Stimulated activated CD4-positive, alpha-beta T cell treated with anti-CD3 and anti-CD28 coated beads, Interleukin-12 subunit alpha, Interleukin-12 subunit beta, amount 100 ng/mL, for 4 hours (primary cell): ENCODE measurements at places on chromosomes 16 and 17.
A peak's percentile ranks its signal among the peaks of the same experiment; 100 is the strongest.

DNA sequence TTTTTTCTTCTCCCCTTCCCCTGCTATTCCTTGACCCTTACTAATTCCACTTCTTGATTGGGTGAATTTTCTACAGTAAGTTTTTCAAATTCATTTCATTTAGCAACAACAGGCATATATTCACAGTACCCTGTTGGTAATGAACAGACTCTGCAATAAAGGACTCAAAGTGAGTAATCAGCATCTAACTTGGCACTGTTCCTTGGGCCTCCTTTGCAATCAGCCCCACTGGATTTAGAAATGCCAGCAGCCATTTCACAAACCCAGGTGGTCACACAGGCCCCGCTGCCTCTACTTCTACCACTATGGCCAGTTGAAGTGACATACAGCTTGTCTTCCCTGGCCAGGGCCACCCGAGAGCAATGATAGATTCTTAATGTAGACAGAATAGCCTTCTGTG is 113.8 kb downstream of the CYB561 start:
- DNase-seq = no peak

GRCh38 chr16:88659160-88659559 is 3.7 kb downstream of the MVD start:
- DNase-seq = no peak

GRCh38 chr17:59277031-59277430 is 54.4 kb upstream of the YPEL2 start:
- DNase-seq = no peak

- no peak for DNase-seq
Observed at GRCh38 chr17:1227917-1228780, 42.1 kb upstream of the BHLHA9 start.

- no peak for DNase-seq
Observed at GRCh38 chr16:88010343-88010967, 59.2 kb downstream of the BANP start.

DNA sequence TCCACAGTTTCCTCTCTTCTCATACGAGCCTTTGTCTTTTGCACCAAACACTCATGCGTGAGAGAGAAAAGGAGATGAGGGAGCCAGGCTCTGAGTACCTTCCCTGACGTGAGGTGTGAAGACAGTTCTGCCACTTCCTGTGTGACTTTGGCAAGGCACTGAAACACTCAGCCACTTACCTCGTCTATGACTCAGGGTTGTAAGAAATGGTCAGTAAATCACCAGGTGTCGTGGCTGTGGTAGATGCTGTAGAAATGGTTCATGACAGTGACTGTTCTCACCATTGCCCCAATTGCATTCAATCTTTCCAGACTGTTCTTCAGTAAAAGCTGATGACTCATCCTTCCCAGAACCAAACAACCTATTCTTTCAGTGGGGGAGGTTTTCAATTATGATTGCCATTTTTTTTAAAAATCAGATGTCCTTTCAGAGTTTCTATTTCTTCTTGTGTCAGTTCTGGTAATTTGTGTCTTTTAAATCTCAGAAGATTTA is 49.2 kb upstream of the CBFA2T3 start:
- peak; percentile 25 for DNase-seq

DNA sequence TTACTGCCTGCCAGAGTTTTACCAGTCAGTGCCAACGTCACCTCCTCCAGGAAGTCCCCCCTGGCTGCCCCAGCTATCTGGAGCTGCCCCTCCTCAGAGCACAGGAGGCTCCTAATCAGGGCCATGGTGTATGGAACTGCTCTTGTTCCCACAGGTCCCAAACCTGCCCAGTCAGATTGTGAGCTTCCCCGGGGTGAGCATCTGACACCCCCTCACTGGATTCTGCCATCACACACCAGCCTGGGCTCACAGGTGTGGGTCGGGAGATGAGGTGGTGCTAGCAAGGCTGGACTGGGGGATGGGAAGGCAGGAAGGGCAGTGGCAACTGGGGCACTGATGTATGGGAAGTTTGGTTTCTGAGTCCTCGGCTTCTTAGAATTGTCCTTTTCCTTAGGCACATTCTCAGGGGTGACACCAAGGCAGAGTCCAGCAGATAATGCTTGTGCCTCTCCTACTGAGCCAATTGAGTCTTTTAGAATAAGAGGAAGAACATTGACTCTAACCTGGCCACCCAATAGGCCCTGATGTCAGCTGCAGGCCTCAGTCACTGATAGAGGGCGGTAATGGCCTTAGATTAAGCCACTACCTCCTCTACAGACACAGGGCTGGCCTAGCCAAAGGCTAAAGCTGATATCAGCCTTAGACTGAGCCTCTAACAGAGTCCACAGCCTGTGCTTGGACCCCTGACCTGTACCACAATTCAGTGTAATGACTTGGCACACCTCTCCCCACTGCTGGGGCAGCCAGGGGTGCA is 107.9 kb downstream of the WSCD1 start:
- DNase-seq = no peak

GRCh38 chr16:14307527-14308367 is 236.6 kb downstream of the MRTFB start:
- DNase-seq = no peak

GRCh38 chr16:8760021-8760420 is 37.4 kb downstream of the TMEM186 start:
- DNase-seq = no peak

DNA sequence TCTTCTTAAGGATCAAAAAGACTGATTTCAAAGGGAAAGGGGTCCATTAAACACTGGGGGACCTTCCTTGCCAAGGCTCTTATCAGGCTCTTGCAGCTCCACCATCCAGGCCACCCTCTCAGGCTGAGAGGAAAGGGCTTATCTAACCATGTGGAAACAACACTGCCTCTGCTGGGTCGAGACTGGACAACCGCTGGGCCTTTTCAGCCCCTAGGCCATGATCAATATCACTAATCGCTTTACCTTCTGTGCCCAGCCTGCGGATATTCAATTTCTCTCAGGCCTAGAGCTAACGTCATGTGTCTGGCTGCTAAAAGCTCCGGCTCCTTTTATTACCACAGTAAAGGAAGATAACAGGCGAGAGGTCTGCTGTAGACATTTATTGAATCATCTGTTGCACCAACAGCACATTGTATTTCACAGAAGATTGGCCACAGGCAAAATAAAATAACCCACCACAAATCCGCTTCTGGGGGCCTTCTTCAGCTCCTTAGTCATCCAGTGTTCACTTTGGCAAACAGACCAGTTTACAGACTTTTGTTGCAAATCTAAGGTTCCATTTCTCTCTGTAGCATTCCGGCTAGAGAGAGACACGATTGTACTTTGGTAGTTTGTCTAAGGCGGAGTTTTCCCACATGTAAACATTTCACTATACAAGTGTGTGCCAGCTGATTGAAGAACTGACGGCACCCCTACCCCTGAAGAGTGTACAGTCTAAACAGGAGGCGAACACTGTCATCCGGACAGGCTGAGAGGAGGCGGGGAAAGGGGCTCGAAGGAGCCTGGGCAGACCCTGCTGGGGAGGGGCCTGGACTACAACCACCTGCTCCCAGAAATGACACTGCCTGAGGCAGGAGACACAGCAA is 13.9 kb downstream of the CYB561 start:
- no peak for DNase-seq
